ENCODE measurements at places on chromosomes 11 and 22.

GRCh38 chr11:105183987-105184386 lies 44.4 kb upstream of the CARD18 start:
- DNase-seq = no peak

GRCh38 chr22:41512421-41513194 lies 31.7 kb downstream of the POLR3H start:
- no peak for DNase-seq

DNA sequence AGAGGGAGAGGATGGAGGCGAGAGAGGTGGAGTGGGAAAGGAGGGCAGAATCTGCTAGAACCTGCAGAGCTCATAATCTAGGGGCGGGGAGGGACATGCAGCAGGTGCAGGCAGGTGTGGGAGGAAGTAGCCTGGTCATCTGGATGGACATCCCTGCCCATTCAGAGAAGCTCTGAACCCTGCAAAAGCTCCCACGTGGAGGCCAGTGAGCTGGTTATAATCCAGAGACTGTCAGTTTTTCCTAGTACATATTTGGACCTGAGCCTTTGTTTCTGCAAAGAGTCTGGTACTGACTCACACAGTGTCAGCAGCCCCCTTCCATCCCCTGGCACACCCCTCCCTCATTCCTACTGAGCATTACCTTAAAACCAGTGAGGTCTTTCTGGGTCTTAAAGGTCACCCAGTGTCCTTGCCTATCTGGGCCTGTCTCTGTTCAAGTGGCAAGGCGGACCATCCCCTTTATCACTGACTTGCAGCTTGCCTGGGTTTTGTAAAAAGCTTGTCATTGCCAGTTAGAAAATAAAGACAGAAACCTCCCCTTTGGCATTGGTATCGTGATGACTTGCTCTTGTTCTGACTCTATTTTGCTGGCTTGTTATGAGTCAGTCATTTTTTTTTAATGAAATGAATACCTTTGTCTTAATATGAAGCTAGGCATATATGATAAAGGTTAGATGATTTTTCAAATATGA lies 26.1 kb downstream of the PTPRJ start:
- DNase-seq = no peak

- no peak for DNase-seq
Measured at GRCh38 chr22:22110548-22111266, 128.1 kb upstream of the TOP3B start.

DNA sequence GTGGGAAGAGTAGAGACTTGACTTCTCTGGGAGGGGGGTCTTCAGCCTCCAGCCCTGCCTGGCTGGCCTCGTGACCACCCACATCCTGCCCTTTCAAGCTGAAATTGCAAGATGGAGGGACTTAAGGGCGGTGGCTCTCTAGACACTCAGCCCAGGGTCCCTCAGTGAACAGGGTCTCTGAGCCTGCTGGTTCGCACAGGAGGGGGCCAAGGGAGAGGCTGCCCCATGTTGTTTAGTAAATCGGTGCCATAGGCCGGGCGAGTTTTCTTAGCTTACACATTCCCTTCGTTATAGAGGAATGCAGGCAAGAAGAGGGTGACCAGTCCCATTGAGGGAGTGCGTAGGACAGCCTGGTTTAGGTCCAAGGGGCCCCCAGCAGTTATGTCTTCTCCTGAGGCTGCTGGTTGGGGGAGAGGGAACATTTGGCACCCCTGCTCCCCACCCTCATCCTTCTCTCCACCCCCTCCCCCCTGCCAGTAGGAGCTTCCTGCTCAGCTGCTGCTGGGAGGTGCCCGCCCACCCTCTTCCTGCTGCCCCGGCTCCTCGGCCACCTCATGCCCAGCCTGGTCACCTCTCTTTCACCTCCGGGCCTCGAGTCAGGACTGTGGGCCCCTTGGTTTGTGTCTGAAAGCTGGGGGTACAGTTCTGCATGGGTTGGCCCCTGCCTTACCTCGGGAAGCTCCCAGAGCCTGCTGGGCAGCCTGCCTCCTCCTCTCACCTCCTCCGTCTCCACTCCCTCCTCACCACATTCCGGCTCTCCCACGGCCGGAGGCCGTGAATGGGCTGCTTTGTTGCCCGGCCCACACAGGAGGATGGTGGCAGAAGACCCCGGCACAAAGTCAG lies 3.9 kb downstream of the FRMD8 start:
- DNase-seq = no peak

All from activated T-helper 9 cell treated with anti-CD3 and anti-CD28 coated beads, Interleukin-2, amount 50 U/mL, for 16 hours (primary cell).